CD4-positive, alpha-beta T cell treated with Interleukin-15 for 4 hours (primary cell): ENCODE measurements at places on chromosomes 4 and X.

DNA sequence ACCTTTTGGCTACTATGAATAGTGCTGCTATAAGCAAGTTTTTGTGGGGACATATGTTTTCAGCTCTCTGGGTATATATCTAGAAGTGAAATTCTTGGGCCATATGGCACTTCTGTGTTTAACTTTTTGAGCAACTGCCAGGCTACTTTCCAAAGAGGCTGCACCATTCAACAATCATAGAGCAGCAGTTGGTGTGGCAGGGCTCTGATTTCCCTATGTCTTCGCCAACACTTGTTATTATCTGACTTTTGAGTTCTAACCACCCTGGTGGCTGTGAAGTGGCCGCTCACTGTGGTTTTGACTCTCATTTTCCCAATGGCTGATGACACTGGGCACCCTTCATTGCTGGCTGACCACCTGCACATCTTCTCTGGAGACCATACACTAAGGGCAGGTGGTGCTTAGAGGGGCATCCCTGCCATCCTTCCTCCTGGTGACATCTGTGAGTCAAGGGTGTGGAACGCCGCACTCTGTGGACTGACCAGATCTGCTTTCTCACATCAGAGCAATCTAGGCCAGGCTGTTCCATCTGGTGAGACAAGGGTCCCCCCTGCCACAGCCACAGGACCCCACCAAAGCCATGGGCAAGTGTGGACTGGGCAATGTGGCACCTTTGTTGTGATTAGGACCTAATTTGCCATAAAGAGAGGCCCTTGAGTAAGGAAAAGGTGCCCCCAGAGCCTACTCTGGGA, 49.6 kb downstream of the ZFYVE28 start:
- no peak for DNase-seq

DNA sequence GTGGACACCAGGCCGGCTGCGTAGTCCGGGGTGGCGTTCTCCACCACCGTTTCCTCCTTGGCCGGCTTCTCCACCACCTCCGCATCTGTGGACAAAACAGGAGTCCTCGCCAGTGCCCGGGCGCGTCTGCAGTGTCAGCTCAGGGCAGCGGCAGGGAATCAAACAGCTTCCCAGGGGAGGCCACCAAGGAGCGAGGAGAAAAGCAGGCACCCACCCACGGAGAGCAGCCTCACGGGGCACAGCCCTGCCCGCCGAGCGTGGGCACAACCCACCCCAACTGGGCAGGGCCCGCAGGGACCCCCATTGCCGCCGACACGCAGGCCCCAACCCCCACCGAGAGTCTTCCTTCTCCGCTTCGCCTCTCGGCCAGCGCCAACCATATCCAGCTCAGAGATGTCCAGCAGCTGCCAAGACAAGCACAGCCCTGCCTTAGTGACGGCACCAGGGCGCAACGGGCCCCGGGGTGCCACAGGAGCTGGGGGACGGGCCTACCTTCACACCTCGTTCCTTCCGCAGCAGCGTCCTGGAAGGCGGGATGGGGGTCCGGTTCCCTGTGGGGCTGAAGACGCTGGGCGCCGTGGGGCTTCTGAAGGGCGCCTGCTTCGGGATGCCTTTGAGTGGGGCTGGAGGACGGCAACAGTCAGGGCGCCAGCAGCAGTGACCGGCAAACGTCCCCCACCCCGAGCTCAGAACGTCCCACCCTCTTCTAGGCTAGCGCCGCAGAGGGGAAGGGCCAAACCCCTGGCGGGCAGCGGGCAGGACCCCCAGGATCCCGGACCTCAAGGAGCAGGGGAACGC, 22.8 kb downstream of the NELFA start:
- DNase-seq, result no peak

GRCh38 chr4:88985088-88985773, 71.8 kb downstream of the FAM13A start:
- no peak for DNase-seq

GRCh38 chrX:96729053-96729452, 44.4 kb downstream of the DIAPH2 start:
- no peak for DNase-seq

DNA sequence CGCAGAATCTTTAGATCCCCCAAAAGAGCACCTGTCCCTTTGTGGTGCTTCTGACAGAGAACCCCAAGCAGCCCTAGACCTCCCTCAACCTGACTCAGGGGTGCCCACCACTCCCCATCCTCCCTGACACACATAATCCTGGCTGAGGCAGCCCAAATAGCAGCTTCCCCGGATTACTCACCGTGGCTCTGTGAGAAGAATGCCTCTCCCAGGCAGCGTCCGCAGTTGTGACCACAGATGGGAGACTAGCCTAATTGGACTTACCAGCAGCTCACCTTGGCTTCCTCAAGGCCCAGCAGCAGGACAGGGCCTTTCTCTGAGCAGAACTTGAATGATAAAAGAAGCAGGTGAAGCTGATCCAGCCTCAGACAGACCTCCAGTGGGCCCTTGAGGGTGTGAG, 10.3 kb upstream of the ODAPH start:
- DNase-seq, result no peak

- DNase-seq, result no peak
Observed at GRCh38 chrX:134909261-134909660, 81.5 kb upstream of the SMIM10 start.

GRCh38 chrX:2521092-2521926, 20.5 kb upstream of the DHRSX start:
- peak; percentile 7 for DNase-seq

- peak; percentile 43 for DNase-seq
Observed at GRCh38 chrX:154412468-154412867, 1.1 kb downstream of the TAFAZZIN start.

GRCh38 chrX:39052751-39053150, 251.5 kb downstream of the MID1IP1 start:
- DNase-seq, result no peak

- no peak for DNase-seq
Observed at GRCh38 chr4:180449395-180449956, 1793.7 kb upstream of the TENM3 start.

DNA sequence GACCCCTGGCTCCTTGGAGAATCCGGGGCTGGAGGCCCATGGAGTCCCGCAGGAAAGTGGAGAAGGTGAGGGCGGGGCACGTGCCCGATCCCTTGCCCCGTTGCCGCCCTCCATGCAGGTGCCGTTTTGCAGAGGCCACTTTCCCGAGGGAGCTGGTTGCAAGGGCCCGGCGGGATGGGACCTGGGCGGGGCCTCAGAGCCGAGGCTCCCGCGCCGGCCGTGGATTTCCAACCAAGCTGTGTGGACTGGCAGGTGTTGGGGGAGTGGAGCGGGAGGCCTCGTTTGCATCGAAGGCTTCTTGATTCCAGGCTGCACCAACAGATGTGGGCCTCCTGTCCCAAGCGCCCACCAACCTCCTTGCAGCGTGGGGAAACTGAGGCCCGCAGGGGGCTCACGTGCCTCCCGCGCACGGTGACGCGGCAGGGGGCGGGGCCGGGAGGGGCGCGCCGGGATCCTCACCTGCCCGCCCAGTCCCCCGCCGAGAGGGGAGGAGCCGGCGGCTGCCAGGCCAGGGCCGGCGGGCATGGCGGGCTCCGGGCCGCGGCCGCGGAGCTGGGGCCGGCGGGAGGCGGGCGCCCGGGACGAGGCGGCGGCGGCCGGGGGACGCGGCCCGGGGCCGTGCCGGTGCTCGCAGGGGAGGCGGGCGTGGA, 24.9 kb downstream of the SH3BP2 start:
- no peak for DNase-seq

DNA sequence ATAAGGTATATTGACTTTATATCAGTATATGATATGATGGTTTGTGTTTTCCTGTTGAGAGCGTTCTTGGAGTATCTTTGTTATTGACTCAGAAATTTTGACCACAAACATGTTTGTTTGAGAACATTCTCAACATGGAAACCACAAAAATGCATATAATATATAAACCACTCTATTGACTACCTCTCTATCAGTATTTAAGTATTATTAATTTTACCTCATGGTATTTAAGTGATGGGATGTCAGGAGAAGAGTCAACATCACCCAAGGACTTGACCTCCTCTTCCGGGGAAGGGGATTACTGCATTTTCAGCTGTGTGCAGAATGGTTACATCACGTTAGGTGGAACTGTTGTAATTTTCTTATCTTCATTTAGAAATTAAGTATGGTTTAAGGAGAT, 54.3 kb upstream of the PUDP start:
- no peak for DNase-seq

- DNase-seq, result no peak
Observed at GRCh38 chr4:185464183-185464582, 7.3 kb downstream of the CCDC110 start.

DNA sequence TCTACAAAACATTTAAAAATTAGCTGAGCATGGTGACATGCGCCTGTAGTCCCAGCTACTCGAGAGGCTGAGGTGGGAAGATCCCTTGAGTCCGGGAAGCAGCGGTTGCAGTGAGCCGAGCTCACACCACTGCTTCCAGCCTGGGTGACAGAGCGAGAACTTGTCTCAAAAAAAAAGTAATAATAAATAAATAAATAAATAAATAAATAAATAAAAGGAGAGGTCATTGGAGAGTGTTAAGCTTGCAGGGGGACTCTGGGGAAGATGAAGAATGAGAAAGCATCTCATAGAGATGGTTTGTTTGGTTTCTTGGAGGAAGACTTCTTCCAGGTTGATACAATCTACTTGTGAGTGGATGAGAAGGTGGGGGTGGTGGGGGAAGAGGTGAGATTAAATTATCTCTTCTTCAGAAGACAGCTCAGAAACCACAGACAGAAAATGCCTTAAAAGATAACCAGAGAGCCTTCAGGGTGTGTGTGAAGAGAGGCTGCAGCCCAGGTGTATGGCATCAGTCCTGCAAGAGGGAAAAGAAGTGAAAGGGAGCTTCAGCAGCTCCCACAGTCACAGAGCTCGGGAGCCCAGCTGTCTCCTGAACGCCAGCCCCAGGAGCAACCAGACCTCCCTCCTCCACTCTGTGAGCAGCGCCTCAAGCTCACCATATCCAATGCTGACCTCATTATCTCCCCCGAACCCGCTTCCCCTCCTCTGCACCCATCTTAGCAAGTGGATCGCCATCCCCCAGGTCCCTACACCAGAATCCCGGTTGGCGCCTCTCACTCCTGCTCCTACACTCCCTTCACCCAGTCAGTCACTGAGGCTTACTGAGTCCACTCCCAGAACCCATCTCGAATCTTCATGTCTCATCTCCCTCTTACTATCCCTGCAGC, 48.2 kb downstream of the RBM47 start:
- DNase-seq, result no peak

DNA sequence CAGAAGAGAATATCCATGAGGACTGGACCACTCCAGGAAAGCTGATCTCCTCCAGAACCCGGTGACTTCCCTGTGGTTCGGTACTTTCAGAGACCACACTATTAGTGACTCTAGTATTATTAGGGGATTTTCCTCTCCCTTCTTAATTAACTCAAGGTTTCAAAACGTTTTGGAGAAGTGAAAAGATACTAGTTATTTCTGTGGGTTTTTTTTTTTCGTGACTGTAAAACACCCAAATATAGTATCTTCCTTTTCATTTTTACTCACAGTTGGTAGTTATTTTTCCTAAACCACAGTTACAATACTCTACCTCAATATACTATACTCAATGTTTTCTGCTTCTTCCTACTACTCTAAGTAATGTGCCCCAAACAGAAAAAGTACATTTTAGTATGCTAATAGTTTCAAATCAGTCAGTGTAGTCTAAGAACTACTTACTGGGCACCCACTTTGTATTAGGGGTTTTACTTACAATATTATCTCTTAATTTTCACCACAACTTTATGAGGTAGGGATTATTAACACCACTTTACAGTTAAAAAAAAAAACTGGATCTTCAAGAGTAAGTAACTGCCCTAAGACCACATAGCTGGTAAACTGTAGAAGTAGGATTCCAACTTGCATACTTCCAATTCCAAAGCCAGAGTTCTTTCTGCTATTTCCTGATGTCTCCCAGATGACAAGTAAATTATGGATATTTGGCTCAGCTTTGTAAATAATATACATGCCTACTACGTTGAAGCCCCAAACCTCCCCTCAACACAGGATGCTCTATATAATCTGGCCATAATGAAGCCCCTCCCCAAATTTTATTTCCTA, 45.0 kb downstream of the SLC9A7 start:
- no peak for DNase-seq

GRCh38 chrX:153917869-153918268, 8.2 kb downstream of the ARHGAP4 start:
- no peak for DNase-seq

- DNase-seq, result no peak
Observed at GRCh38 chr4:168487282-168488035, 7.2 kb upstream of the DDX60L start.

GRCh38 chr4:1051472-1051871, 40.0 kb downstream of the FGFRL1 start:
- no peak for DNase-seq

- no peak for DNase-seq
Observed at GRCh38 chr4:102301167-102301566, 44.1 kb downstream of the SLC39A8 start.

- no peak for DNase-seq
Observed at GRCh38 chrX:150038315-150038714, 100.0 kb upstream of the EOLA2 start.

- DNase-seq, result no peak
Observed at GRCh38 chr4:23324021-23324690, 565.7 kb downstream of the PPARGC1A start.

DNA sequence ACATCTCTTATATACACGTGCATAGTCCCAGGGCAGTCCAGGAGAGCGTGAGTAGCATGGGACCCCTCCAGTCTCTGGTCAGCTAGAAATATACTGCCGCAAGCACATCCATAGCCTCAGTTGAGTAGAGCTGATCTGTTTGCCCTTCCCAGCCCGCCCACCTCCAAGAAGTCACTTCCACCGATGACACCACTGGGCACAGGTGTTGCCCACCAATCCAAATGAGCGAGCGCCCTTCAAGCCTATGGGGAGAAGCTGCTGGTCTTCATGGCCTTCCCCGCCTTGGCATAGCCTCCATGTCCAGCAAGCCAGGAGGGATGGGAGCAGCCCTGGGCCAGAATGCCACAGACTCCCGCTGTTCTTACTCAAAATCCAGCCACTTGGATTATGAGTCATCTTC, 10.2 kb downstream of the DUSP9 start:
- DNase-seq, result no peak

DNA sequence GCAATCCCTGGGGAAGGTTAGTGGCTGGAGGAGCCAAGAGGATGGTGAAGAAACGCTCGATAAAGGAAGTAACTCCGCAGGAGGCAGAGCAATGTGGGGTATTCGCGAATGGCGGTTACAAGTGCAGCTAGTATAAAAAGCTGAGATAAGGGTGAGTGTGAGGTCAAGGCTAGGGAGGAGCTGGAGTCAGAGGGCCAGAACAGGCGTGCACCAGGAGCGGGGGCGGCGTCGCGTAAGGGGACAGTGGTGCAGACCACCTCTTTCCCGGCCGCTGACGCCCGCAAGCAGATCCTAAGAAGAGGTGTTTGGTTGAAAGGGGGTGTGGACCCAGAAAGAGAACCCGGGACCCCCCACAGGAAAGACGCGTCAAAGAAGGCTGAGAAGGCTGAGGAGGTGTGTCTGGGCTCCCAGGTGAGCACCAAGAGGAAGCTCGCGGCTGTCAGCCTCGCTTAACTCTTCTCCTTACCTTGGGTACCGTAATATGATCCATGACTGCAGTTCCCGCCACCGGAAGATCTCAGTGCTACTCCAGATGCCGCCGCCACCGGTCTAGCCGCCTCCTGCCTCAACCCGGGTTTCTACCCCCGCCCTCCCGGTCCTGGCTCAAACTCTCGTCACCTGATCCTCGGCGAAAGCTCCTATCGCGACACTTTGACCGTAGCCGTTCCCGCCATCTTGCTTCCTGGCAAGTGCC, at the start of gene MTMR8:
TSS of gene MTMR8 (minus strand) at position 579 of the 694 bp plus-strand sequence. CDS start at position 490, 89 bp downstream.
- peak; percentile 79 for DNase-seq
